ENCODE measurements at places on chromosomes 4 and X.

DNA sequence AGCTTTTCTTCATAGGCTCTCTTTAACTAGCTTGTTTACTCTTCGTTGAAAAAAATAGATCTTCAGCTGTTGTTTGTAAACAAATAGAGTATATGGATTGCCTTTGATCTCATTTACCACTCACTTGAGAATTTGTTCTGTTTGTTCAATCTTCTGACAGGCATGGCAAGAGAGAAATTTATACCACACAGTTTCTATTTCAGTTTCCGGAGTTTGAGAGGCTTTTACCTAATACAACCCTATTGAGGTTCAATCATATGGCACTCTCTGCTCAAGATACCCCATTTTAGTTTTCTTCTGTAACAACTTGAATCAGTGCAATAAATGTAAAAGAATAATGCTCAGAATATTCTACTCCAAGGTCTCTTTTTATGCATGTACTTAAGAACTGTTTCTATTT lies 148.0 kb downstream of the EMCN start:
- DNase-seq, result no peak

DNA sequence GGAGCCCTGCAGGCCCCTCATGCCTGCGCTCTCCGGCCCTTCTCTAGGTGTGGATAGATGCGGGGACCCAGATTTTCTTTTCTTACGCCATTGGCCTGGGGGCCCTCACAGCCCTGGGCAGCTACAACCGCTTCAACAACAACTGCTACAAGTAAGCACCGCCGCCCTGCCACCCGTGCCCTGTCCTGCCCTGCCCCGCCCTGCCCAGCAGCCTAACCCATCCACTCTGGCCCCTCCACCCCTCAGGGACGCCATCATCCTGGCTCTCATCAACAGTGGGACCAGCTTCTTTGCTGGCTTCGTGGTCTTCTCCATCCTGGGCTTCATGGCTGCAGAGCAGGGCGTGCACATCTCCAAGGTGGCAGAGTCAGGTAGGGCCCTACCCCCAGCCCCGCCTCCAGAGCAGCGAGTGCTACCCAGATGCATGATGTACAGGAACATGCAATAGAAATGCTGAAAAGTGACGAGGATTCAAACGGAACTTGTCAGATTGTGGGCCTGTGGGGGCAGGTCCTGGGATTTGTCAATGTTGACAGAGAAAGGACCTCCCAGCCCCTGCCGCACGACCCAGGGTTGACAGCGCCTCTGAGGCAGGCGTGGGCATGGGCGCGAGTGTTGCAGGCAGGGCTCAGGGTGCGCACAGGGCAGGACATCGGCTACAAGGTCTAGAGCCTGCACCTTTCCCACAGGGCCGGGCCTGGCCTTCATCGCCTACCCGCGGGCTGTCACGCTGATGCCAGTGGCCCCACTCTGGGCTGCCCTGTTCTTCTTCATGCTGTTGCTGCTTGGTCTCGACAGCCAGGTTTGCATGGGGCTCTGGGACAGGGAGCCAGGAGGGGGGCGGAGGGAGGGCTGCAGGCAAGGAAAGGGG lies 5.7 kb downstream of the SLC6A8 start:
- DNase-seq, result no peak

GRCh38 chrX:147917700-147918695 lies 6.3 kb downstream of the FMR1 start:
- DNase-seq, result no peak

GRCh38 chr4:158778156-158778711 lies 9.4 kb downstream of the FNIP2 start:
- DNase-seq, result no peak

DNA sequence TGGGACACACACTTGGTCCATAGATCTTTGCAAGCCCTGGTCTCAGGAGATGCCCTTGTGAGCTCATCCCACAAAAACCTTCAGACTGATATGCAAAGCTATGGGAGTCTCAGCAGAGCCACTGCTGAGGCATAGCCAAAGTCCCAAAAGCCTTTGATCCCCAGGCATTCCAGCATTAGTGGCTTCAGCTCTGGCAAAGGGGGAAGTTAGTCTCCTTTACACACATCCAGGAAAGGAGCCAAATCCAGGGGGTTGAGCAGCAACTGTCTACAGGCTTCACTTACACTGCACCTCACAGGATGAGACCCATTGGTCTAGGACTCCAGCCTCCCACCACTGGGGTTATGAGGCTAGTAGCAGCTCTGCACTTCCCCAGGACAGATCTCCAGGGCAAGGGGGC lies 14.0 kb downstream of the PF4 start:
- DNase-seq, result no peak

DNA sequence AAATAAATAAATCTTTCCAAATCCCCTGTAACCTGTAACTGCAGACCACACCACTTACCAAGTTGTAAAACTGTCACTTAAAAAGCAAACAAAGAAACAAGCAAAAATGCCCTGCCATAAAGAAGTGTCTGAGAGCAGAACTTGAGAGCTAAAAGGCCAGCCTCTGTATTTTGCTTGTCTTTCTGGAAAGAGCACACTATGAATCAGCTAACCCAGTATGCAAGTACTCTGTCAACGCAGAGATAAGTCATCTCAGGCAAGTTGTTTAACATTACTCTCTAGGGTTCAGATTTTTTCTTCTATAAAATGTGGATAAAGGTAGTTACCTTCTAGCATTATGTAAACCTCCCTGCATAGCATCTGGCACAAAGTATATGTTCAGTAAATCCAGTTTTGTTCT lies 134.8 kb downstream of the HS3ST1 start:
- DNase-seq, result no peak

DNA sequence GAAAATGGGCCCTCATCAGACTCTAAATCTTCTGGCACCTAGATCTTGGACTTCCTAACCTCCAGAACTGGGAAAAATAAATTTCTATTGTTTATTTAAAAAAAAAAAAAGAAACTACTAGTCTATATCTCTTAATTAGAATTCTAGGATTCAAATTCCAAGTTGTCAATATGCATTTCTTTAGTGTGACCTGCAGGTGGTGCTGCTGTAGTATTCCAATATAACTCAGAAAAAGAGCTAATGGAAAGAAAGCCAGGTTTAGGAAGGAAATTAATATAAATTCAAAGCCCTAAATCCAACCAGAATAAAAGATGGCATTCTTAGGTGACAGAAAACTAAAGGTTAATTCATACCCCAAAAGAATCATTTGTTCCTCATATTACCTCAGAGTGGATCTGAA lies 80.0 kb upstream of the NALF2 start:
- no peak for DNase-seq

DNA sequence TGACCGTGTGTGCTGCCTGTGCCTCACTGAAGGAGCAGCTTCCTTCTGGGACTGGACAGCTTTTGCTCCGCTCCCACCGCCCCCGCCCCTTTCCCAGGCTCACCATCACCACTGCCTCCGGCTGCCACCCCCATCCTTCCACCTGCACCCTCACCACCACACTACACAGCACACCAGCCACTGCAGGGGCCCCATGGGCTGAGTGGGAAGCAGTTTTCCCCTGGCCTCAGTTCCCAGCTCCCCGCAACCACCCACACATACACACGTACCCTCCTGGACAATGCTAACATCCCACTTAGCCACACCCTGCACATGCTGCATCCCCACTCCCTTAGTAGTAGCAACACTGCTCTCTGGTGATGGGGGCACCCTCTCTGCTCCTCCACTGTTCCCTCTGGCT lies 29.6 kb upstream of the COX18 start:
- no peak for DNase-seq

DNA sequence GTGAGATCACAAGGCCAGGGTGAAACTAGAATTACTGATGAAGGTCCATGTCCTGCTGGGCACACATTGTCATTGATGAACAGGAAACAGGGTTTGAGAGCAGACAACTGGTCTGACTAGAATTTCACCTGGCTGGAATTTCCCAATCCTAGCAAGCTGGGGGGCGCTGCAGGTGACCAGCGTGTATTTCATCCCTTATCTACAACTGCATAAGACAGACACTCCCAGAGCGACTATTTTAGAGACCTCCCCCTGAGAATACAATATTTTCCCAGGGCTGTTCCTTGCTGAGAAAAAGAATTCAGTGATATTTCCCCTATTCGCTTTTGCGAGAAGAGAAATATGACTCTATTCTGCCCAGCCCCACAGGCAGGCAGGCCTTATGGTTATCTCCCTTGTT lies 432.6 kb upstream of the GALNT7 start:
- DNase-seq, result no peak

DNA sequence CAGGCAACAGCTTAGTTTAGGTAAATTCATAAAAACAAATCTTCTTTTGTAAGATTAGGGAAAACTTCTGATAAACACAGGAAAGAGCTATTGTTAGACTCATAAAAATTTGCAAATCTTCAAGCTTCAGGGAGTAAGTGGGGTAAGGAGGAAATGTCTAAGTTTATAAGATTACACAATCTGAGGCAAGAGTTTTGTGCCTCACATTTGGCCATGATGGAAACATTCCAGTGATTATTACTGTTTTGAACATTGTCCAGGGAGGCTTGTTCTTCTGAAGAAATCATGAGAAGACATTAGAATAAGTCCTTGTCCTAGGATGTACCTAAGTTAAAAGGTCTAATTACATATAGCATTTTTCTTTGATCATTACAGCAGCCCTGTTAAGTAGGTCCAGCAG lies 72.8 kb downstream of the MAOB start:
- DNase-seq, result no peak

GRCh38 chr4:99816545-99817308 lies at the start of gene DAPP1:
TSS of gene DAPP1 (plus strand) at chr4:99816827. CDS start at chr4:99816914, 87 bp downstream.
- peak; percentile 29 for DNase-seq

DNA sequence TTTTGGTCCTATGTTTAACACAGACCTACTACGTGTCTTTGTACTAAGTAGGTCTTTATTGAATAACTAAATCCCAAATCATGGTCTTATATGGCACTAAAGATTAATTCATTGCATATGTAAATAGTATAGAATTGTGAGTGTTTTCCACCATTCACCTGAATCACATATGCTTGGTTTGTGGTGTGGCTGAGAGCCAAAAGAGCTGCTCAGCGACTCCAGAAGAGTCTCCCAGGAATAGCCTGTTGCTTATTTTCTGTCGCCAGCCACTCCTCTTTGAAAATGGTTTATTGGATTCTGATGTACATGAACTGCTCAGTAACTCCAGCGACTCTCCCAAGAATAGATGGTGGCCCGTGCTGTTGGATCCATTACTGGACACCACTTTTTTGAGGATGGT lies 184.5 kb downstream of the CLCN4 start:
- DNase-seq, result no peak

- DNase-seq, result no peak
Measured at GRCh38 chr4:94523617-94524016, 71.9 kb downstream of the PDLIM5 start.

GRCh38 chr4:174794543-174795094 lies 34.4 kb downstream of the GLRA3 start:
- DNase-seq, result no peak

DNA sequence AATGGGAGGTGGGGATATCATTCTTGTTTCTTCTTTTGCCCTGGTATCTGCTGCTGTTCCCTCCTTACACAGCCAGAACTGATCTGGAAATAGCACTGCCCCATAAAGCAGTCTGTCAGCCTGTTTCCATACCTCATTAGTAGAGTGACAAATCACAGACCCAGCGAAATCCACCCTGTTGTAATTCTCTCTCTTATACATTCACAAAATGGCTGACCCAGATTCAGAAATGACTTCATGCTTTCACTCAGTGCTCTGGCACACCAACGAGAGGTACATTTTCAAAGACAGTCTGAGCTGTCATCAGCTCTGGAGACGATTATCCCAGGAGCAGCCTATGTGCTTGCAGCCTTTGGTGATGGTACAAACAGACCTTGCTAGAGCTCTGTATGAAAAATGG lies 164.6 kb downstream of the AFF2 start:
- no peak for DNase-seq

- DNase-seq, result no peak
Measured at GRCh38 chr4:169383724-169384123, 113.0 kb upstream of the SH3RF1 start.

- DNase-seq, result no peak
Measured at GRCh38 chr4:67106861-67107460, 438.3 kb downstream of the CENPC start.

DNA sequence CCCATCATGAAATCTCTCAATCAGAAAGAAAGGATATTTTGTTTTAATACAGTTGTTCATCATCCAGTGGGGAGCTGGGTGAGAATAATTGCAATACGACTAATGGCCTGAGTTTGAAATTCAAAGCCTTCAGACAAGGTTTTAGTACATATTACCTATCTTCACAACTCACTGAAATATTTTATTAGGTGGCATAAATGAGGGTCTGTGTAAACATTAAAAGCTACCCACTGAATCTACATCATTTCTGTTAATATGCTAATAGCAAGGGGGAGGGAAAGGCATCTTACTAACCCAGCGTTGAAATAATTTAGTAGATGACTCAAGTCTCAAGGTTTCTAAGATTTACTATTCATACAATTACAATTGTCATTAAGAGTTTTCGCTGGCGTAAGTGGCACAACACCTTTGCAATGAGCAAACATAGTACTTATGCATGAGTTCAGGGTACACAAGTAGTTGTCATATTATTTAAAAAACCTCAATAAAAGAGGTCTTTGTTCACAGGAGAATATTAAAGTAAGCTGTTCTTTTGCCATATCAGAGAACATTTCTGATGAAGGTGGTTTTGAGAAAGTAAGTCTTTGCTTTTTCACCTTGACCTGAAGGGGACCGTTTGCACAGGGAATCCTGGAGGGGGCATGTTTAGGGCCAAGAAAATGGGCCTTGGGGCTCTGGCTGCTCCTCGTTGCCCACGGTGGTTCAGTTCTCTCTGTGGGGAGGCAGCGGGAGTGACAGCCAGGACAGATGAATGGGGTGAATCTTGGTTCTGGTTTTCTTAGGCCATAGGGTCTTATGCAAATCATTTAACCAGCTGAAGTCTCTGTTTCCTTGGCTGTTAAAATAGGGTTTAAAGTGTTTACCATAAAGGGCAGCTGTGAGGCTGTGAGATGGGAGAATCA lies 4.5 kb upstream of the RHOH start:
- DNase-seq, result no peak

GRCh38 chr4:1511441-1512041 lies 105.3 kb upstream of the NKX1-1 start:
- DNase-seq, result no peak

- DNase-seq, result no peak
Measured at GRCh38 chrX:143768976-143769375, 48.4 kb upstream of the SPANXN2 start.

DNA sequence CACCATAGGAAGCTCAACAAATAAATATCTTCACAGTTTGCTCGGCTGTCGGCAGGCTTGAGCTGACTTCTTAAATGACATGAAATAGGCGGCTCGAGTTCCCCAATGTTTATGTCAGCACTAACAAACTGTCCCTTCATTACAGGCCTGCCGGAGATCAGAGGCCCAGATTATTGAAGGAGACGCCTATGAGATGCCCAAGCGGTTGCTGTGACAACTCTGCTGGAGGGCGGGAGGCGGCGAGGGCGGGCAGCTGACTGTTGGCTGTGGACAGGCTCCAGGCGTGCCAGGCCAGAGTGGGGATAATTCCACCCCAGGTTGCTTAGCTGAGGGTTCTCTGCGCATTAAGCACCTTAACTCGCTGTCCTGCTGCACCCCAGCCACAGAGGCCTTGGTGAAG lies 39.2 kb upstream of the MSX1 start:
- DNase-seq, result no peak

DNA sequence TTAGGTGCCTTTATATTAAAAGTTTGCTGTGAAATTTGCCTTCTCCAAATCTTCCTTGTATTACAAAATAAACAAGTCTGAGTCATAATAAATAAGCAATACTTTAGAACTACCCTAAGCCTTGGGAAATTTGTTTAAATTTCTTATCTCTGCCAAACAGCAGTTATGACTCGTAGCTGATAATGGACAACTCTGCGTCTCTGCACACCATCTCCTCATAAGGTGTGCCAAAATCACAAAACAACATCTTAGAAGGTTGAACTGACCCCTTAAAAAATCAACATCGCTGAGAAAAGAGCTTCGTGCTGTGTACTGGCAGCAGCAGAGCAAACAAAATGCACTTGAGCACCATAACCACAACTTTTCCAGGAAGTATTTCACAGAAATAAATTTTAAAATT lies 22.0 kb downstream of the OR13H1 start:
- DNase-seq, result no peak

Data from stimulated activated CD8-positive, alpha-beta memory T cell treated with anti-CD3 and anti-CD28 coated beads, Interleukin-7, amount 100 ng/mL, for 1 hour (primary cell).